ENCODE measurements at places on chromosomes 3 and 15.

GRCh38 chr3:144015133-144015532 is 43.5 kb downstream of the DIPK2A start:
- no peak for DNase-seq

DNA sequence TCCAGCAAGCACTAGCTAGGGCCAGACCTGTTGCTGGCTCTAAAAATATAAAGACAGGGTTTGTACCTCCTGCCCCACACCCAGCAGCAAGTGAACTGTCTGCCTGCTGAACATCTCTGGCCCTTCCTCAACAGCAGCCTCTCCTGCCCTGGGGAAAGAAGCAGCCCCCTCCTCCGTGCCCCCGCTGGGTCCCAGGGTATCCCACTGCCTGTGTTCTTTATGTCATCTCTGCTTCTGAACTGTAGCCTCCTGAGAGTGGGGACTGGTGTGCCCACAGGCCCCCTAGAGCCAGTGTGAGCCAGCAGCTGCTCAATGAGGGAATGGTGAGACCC is 54.5 kb downstream of the ACAD9 start:
- no peak for DNase-seq

DNA sequence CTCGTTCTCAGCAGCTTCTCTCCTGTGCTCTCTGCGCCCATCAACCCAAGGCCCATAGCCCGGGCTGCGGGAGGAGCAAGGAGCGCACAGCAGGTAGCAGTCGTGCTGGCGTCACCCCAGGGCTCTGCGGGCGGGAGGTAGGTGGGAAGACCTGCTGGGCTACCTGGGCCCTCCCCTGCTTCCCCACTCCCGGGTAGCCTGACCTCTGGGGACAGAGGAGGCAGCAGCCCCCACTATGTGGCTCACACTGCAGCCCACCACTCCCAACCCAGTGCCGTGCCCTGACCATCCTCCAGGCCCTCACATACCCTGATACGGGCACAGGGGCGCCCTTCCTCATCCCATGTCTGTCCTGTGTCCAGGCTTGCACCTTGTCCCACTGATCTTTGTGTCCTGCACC is 171.0 kb downstream of the NSMCE3 start:
- no peak for DNase-seq

DNA sequence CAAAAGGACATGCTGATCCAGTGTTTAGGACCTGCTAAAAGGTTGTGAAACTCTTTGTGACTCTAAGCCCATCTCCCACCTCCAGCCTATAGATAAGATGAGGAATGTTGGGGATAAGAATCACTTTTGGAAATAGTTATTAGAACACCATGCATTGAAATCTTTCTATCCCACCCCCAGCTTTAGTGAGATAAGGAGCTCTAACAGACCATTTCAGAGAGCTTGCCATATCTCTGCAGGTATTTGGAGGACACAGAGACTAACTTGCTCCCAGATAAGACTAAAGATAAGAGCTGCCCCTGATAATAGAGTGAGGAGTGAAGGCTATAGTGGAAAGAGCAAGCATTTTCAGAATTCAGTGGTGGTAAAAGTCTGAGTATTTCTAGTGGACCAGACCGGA is 53.1 kb upstream of the GNB4 start:
- no peak for DNase-seq

- peak; percentile 36 for DNase-seq
These were observed 12.3 kb downstream of the CPNE9 start for GRCh38 chr3:9715764-9716437.

- DNase-seq: no peak
These were observed 4.9 kb downstream of the MESP2 start for GRCh38 chr15:89781055-89781454.

DNA sequence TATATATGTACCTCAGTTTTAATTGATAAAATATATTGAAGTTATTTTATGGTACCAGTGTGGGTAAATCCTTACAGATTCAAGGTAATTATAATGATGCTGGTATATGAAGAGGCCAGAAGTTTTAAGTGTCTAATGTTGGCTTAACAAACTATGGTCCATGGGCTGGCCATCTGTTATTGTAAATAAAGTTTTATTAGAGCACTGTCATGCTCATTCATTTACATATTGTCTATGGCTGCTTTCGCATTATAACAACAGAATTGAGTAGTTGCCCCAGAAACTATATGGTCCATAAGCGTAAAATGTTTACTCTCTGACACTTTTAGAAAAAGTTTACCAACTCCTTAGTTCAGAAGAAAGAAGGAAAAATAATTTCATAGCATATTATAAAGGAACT is 67.9 kb downstream of the MEF2A start:
- no peak for DNase-seq

DNA sequence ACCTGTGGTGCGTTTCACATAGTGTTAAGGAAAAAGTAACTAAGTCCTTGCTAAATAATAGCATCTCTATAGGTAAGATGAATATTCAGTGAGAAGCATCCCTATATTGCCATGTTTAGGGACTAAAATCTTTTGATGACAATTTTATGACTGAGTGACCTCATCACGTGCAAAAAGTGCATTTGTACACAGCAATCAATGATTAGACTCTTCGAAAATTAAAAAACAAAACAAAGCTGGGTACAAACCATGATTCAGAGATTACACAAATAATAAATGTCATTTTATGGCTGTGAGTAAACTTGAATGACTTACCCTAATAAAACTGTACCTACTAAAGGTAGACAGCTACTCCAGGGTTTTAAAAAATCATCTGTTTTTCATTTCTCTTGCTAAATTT is 505.3 kb downstream of the FOXP1 start:
- DNase-seq: no peak

DNA sequence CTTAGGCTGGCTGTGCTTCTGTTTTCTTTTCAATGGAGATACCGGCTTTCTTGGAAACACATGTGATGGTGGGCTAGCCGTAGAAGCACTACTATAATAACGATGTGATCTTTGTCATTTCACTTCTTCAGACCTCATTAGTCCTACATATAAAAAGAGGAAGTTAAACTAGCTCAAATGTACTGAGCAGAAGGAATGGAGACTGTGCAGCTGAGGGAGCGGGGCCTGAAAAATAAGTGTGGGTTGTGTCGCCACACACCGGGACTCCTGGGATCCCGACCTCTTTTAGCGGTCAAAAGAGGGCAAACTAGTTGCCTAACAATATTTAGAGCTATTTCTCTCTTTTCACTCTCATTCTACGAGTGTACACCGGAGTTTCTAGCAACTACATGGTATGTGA is 1.0 kb upstream of the RNF7 start:
- DNase-seq: no peak

DNA sequence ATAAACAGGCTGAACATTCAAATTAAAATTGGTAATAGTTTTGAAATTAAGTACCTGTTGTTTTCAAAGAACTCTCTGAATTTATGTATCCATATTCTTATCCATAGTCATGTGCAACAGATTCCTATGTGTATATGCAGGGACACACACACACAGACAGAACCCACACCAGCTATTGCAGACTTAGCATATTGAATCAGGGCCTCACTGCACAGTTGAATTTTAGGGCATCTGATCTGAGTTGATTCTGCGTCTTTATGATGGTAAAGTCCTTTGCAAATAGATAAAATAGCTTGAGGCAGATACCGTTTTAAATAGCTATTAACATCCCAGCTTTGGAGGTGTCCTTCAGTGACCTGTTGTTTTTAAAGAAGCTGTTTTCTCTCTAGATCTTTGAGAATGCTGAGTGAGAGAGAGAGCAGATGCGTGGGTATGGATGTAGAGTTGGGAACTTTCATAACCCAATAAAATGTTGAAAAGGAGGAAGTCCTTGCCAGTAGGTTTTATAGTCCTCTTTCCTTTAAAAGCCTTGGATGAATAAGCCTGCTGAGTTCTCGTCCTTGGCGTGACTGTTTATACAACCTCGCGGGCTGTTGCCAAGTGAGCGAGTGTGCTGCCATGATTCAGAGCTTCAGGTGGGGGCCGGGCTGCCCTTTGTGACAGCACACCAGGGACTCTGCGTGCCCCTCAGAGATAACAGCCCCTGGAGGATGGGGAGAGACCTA is 18.3 kb downstream of the MYZAP start:
- DNase-seq: no peak

- DNase-seq: no peak
These were observed 22.2 kb upstream of the GMPPB start for GRCh38 chr3:49745986-49746385.

DNA sequence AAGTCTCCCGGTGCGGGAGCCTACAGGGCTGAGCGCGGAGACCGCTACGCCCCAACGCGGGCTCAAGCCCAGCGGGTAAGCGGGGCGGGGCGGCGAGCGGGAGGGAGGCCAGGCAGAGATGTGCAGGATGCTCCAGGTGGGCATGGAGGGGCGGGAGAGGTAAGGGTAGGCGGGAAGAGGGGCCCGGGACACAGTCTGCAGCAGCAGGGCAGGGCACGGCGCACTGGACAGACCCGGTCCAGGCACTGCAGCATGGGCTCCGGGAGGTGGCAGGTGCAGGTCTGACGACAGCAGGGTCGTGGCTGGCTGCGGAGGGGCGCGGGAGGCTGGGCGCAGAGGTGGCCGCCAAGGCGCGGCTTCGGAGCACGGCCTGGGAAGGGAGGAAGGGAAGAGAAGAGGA is 102.8 kb downstream of the GABRB3 start:
- no peak for DNase-seq

DNA sequence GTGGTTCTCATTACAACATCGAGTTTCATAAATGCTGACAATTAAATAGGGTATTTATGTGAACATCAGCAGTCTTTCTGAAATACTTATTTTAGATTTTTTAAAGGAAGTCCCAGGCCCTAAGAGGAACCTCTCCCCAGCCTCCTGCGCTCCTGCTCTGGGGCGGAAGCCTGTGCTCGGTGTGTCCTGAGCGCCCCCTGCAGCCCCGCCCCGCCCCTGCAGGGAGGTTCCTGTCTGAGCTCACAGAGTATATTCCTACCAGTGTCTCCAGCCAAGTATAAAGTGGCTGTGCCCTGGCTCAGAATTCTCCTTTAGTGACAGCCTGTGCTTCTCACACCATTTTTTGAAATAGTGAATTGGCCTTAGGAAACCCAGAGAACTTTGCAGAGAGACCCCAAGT is 567.9 kb downstream of the GOLGA6L6 start:
- DNase-seq: no peak

- DNase-seq: no peak
These were observed 239.9 kb downstream of the CPNE4 start for GRCh38 chr3:131794766-131795388.

DNA sequence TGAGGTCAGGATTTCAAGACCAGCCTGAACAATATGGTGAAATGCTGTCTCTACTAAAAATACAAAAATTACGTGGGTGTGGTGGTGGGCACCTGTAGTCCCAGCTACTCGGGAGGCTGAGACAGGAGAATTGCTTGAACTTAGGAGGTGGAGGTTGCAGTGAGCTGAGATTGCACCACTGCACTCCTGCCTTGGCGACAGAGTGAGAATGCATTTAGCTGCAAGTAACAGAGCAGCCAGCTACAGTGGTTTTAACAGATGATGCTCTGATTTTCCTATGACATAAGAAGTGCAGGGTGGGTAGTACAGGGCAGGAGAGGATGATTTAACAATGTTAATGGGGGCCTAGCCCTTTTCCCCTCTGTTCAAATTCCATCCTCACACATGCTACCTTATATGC is 267.9 kb downstream of the RPLP1 start:
- DNase-seq: no peak

- DNase-seq: no peak
These were observed 651.9 kb downstream of the RBMS3 start for GRCh38 chr3:29932696-29933325.

- no peak for DNase-seq
These were observed 10.8 kb downstream of the ATP13A3 start for GRCh38 chr3:194475978-194476377.

DNA sequence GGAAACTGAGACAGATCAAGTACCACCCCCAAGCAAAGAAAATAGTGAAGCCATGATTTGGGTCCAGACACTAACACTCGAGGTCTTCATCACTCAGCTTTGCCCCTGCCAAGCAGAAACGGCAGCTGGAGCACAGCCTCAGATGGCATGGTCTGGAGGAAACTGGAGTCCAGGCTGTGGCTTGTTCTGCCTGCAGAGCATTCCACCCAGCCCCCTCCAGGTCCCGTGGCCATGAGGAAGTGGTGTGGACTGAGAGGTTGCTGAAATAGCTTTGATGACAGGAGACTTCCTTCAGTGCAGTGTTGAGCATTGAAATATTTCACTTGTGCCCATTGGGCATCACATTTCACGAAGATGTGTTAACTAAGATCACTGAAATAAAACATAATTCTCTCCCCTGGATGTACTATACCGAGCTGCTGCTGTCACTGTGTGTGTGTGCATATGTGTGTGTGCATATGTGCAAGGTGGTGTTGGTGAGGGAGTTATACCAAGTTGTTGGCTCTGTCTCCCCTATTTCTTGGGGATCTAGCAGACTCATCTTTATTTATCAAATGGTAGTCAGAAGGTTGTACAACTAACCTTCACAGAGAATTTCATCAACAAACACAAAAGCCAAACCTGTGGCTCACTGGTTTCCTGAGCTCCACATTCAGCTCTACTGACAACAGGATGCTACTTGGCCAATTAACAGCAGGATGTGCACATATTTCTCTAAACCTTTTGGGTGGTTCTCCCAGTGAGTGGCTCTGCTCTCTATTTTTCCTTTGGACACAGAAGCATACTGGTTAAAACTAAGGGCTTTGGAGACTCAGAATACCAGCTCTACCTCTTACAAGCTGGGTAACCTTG is 660.1 kb upstream of the CFAP20DC start:
- DNase-seq: no peak

- no peak for DNase-seq
These were observed 30.8 kb downstream of the P2RY1 start for GRCh38 chr3:152865668-152866245.

- DNase-seq: no peak
These were observed 38.9 kb downstream of the RBMS3 start for GRCh38 chr3:29319798-29320197.

- DNase-seq: no peak
These were observed 227.6 kb downstream of the NECTIN3 start for GRCh38 chr3:111299192-111299615.

DNA sequence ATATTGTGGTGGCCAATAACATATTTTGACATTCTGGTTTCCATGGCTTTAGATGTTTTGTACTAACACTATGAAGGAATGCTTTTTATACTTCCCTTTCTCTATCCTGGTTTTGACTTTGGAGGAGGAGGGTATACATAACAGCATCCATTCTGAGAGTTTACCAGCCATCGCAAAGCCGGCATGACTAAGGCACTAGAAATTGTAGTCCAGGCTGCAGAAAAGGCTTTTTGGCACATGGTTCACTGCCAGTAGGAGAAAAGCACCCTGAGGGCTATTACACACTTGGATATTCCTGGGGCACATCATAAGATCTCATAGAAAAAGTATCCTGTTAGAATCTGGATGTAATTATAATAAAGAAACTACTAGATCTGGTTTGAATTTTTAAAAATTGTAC is 101.8 kb downstream of the STT3B start:
- DNase-seq: no peak

All from GOT3 (cell line).